HTR-8/SVneo (cell line): ENCODE measurements at places on chromosomes 11 and 22.

DNA sequence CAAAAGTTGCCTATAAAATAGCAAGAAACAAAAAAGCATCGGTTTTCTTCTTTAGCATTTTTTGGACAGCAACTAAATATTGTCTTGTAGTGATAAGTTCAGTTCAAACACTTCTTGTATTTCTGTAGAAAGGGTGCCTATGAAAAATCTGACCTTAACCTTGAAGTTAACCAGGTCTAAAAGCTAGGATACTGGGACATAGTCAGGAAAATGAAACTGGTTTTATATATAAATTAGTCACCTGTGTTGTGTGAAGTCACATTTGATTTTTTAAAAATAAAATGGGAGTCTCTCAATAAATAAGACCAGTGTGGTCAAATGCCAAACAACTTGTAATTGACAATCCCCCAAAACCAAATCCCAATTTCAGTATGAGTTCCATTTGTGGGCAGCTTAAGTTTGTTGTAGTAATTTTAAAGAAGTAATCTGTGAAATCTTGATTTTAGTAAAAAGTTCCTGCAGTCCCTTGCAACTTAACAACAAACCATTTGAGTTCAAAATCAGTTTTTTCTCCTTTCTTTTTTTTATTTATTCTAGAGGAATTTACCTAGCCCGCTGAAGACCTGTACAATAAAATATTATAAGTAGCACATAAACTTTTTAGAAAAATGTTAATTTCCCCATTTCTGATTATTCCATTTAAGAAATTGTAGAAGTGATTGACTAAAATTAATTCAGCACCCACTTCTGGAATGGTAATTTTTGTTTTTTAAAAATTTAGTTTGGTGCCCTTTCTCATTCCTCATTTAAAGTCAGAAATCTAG, 84.5 kb upstream of the PPARA start:
- DNase-seq = no peak

DNA sequence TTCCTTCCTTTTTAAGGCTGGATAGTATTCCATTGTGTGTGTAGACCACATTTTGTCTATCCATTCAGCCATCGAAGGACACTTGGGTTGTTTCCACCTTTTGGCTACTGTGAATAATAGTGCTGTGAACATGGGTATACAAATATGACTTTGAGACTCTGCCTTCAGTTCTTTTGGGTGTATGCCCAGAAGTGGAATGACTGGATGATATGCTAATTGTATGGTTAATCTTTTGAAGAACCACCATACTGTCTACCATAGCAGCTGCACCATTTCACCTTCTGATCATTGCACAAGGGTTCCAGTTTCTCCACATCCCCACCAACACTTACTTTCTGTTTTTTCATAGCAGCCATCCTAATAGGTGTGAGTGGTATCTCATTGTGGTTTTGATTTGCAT, 30.3 kb downstream of the SGSM1 start:
- DNase-seq = no peak

- DNase-seq = no peak
Measured at GRCh38 chr22:37416389-37416788, 10.9 kb downstream of the ELFN2 start.

DNA sequence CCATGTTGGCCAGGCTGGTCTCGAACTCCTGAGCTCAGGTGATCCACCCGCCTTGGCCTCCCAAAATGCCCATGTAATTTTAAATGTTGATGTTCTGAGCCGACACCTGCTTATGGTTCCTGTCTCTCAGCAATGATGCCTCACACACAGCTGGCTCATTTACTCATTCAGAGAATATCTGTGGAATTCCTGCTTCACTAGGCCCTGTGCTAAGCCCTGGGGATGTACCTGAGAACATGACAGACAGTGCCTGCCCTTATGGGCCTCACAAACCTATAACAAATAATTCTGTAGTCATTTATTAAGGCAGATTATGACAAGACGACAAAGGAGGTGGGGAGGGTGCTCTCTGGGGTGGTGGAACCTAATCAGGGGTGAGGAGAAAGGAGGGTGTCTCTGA, 93.7 kb downstream of the PRR5L start:
- peak; percentile 28 for DNase-seq

DNA sequence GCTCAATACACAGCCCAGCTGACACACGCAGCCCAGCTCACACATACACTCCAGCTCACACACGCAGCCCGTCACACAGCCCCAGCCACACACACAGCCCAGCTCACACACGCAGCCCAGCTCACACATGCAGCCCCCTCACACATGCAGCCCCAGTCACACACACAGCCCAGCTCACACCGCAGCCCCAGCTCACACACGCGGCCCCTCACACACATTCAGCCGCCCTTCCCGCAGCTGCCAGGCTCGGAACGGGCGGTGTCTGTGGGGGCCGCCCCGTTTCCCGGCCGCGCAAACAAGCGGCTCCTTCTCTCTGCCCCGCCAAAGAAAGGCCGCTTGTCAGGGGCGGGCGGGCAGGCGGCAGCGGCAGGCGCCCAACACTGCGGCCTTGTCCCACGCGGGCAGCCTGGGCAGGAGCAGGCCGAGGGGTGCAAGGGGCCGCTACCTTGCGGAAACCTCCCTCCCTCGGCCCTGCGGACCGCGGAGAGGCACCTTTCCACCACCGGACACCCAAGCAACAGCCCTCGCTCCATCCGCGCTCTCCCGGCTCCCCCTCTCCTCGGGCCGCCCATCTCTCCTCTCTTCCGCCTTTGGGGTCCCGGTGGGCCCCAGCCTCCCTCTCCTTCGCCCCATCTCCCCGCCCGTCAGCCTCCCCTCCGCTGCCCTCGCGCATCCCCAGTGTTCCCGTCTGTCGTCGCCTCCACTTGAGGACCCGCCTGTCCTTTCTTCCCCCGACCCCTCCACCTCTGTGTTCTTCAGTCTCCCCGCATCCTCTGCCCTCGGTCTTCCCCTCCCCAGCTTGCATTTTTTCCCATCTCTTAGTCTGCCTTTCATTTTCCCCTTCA, 2.2 kb downstream of the PHLDB1 start:
- no peak for DNase-seq
